ENCODE measurements at places on chromosomes 13 and 19.
A peak's percentile ranks its signal among the peaks of the same experiment; 100 is the strongest.

GRCh38 chr19:18155095-18156087 lies 2.4 kb downstream of the PIK3R2 start:
- DNase-seq: no peak

GRCh38 chr13:42762251-42762650 lies 19.1 kb upstream of the FAM216B start:
- DNase-seq: no peak

- DNase-seq: no peak
Observed at GRCh38 chr13:51321836-51322235, 17.7 kb upstream of the SERPINE3 start.

DNA sequence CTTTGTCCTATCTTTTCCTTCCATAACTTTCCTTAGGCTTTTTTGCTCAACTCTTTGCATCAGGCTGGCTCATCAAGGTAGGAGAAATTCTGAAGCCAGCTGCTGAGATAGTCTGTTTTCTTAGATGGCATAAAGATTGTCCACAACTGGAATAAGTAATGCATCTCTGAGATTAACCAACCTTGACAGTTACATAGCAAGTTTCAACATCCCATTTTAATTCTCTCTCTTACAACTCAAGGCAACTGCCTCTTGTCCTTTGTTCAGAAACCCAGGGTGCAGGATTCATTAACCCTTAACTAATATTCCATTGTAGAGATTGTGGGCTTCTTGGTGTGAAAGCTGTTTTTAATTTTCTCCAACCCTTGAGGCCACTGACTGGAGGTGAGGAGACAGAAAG lies 239.2 kb downstream of the LACC1 start:
- DNase-seq: no peak

DNA sequence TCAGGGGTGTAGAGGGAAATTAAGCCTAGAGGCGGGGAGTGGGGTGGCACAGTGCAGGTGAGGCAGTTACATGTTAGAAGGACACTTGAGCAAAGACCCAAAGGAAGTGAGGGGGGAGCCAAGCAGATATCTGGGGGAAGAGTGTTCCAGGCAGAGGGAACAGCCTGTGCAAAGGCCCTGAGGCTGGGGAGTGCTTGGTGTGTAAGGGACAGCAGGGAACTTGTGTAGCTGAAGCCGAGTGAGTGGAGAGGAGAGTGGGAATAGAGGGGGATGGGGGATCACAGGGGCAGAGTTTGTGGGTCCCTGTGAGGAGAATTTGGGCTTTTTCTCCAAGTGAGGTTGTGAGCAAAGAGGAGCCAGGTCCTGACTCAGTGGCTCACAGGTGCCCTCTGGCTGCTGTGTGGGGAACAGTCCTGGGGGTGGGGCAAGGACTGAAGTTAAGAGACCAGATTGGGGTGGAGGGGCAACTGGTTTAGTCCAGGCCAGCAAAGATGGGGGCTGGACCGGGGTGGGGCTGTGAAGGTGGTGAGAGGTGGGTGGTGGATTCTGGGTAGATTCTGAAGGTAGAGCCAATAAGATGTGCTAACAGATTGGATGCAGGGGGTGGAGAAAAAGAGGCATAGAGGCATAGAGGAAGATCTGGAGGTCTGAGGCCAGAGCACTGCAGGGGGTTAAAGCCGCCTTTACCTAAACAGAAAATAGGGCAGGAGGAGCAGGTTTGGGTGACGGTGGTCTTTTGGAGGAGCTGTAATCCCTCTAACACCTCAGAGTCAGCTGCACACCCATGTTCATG lies 75.3 kb downstream of the CACNA1A start:
- DNase-seq: peak; percentile 29

GRCh38 chr13:73369095-73369494 lies 310.3 kb downstream of the KLF5 start:
- DNase-seq: no peak

DNA sequence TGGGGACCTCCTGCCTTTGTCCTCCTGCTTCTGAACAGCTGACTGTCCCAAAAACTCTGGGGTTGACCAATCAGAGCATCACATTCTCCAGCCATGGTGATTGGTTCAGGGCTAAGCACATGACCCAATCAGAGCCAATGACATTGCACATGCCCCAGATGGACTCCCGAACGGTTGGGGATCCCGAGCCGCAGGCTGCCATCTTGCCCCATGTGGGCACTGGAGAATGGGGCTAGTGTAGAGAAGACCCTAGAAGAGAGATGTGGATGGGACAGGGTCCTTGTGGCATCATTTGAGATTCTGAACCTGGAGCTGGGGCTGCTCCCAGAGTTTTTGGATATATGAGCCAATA lies 31.3 kb upstream of the PEPD start:
- DNase-seq: no peak

DNA sequence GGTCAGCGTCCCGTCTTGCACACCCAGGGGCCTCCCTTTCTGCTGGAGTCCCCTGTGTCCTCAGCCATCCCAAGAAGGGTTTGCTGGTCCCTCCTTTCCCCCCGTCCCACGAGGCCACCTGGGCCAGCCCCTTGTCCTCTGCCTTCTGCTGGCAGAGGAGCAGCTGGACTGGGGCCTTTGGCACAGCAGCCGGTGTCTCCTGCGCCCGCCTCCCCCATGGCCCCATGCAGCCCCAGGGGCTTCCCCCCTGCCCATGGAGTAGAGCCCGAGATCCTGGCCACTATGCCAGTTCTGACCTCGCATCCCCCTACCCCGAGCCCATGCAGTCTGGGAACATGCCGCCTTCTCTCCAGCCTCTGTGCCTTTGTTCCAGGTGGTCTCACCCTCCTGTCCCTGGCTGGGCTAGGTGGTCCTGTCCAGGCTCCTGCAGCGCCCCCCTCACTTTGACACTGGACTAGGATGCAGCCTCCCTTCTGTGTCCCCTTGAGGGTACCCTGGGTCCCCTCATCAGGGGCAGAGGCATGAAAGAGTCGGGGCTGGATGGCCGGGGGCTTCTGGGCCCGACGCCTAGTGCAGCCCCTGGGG lies 5.7 kb upstream of the GARIN5A start:
- DNase-seq: no peak

GRCh38 chr13:112465251-112466131 lies 89.3 kb downstream of the SPACA7 start:
- no peak for DNase-seq

DNA sequence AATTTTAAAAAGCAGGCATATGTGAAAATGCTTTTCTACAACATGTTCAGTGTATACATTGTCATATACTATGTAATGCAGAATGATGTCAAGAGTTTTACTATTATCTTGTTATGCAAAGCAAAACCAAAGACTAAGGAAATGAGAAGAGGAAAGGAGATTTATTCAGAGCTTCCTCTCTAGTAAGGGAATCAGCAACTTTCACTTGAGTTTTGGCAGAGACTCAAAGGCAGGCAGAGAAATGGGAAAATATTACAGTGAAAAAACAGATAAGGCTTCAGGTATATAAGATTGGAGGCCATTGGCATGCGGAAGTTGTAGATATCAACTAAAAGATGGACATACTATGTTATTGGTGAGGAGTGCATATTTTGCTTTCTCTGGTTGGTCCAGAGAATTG lies 512.0 kb upstream of the PCDH20 start:
- DNase-seq: no peak

GRCh38 chr19:2846180-2846894 lies 5.1 kb downstream of the ZNF555 start:
- DNase-seq: no peak

- no peak for DNase-seq
Observed at GRCh38 chr13:34939771-34940170, 2.3 kb upstream of the NBEA start.

GRCh38 chr19:3114811-3115210 lies 20.6 kb downstream of the GNA11 start:
- DNase-seq: no peak

DNA sequence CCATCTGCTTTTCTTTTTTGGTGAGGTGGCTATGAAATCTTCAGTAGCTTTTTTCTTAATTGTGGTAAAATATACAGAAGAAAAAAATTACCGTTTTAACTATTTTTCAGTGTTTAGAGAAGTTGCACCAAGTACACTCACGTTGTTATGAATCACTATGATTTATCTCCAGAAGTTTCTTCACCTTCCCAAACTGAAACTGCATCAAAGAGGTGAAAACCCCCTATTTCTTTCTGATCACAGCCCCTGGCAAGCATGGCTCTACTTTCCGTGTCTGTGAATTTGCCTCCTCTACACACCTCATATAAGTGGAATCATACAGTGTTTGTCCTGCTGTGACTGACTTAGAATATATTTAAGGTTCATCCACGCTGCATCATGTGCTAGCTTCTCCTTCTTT lies 15.6 kb upstream of the SIGLEC10 start:
- no peak for DNase-seq

- DNase-seq: no peak
Observed at GRCh38 chr13:43258771-43259170, 235.4 kb downstream of the DNAJC15 start.

- no peak for DNase-seq
Observed at GRCh38 chr13:51453959-51454703, 1.3 kb upstream of the INTS6 start.

DNA sequence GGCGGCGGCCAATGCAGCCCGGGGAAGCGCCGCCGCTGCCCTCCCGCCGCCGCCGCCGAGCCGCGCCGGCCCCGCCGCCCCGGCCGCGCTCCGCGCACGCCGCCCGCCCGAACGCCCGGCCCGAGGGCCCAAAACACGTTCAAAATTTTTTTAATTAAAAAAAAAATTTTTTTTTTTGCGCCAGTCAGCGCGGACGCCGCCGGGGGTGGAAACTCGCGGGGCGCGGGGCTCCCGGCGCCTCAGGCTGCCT lies 468 bp downstream of the HMGB1 start:
- no peak for DNase-seq

- no peak for DNase-seq
Observed at GRCh38 chr13:97239943-97240787, 18.0 kb downstream of the MBNL2 start.

GRCh38 chr13:20188667-20189553 lies 3.8 kb downstream of the GJB2 start:
- peak; percentile 46 for DNase-seq

DNA sequence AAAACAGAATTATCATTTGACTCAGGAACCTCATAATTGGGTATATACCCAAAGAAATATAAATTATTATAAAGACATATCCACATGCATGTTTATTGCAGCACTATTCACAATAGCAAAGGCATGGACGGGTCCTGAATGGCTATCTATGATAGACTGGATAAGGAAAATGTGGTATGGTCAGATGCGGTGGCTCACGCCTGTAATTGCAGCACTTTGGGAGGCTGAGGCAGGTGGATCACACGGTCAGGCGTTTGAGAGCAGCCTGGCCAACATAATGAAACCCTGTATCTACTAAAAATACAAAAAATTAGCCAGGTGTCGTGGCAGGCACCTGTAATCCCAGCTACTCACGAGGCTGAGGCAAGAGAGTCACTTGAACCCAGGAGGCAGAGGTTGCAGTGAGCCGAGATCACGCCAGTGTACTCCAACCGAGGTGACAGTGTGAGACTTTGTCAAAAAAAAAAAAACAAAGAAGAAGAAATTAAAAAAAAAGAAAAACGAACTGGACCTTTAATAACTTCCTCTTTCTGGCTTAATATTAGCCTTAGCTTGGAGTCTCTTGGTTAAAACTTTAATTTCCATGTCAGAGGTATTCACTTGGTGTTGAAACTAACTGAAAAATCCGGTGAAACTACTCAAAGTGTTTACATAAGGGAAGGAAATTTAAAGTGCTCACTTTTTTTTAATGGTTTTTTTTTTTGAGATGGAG lies 104.4 kb downstream of the ZNF486 start:
- DNase-seq: no peak

- DNase-seq: peak; percentile 37
Observed at GRCh38 chr19:18379803-18380747, 5.9 kb upstream of the GDF15 start.

DNA sequence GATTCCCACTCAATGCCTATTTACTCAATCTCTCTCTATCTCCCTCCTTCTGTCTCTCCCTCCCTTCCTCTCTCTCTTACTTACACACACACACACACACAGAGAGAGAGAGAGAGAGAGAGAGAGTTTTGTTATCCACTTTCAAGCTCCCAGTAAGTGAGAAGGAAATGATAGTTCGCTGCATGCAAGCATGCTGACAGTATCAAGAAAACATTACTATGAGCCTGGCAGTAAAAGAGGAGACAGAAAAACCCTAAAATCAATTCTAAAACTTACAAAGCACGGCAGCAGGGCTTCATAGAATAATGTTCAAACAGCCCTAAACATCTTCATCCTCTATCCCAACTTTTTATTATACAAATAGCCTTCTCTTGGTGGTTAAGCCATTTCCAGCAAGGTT lies 171.9 kb downstream of the FOXO1 start:
- DNase-seq: peak; percentile 50

- no peak for DNase-seq
Observed at GRCh38 chr13:83121896-83122295, 760.4 kb downstream of the SLITRK1 start.

GRCh38 chr13:99261059-99261458 lies 2.9 kb upstream of the GPR18 start:
- DNase-seq: no peak

- no peak for DNase-seq
Observed at GRCh38 chr13:107348925-107349324, 781.0 kb upstream of the ARGLU1 start.

DNA sequence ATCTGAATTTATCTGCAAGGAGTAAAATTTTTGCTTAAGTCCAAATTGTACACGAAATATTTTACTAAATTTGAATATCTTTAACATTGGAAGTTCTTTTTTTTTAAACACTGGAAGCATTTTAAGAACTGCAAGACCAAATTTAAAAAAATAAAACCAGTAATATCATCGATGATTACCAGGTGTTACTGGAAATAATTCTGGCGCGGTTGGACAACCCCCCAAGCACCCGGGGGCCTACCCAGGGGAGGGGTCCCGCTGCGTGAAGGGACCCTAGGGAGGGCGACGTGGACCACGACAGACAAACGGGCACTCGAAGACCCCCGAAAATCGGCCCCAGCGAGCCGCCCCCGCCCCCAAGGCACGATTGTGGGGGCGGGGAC lies 12.6 kb upstream of the JSRP1 start:
- DNase-seq: no peak

- DNase-seq: no peak
Observed at GRCh38 chr19:15549581-15549980, 41.3 kb downstream of the CYP4F22 start.
